ENCODE measurements at places on chromosomes 1 and 21. TPM values are rescaled to one million over a fixed set of nuclear protein-coding genes. Genes with fewer than 3 reads are reported as not detected.

DNA sequence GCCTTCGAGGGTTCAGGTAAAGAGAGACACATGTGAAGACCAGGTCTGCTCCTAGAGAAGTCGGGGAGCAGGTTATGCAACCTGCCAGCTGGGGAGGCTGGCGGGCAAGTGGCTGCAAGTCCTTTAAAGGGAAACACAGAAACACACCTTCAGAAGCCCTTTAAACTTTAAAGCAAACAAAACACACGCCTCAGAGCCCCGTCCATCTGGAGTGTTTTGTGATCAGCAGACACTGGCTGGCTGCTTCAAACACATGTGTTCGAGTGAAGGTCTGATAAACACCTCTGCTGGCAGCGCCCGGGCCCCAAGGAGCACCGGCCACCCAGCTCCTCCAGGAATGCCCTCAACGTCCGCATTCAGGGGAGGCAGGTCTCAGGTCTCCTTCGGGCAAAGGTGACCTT is 15.2 kb downstream of the RIPK4 start:
- DNase-seq: no peak

MTARC1 gene
- total RNA-seq: 1.6 TPM

DNA sequence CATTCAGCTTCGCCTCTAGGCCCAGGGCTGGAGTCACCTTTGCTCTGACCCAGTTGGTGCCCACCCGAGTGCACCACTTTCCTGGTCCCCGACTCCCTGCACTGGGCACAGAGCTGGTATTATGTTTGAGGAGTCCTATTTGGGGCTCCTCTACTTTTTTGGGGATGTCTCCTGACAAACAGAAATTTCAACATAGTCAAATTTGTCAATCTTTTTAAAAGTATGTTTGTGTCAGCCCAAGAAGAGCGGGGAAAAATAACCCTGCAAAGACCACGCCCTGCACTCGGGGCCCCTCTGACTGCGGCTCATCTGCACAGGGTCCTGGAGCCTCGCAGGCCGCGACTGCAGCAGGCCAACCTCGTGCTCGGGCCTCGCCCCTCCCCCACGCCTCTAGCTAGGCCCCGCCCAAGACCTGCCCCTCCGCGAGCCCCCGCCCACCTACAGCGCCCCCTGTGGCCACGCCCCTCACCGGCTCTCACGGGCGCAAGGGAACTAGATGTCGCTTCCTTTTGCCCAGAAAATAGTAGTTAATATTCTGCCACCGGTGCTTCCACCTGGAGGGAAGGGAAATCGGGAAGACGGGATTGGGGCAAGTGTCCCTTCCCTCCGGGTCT is 11.4 kb downstream of the FAM229A start:
- peak; percentile 68 for DNase-seq

- DNase-seq: peak; percentile 16
Measured at GRCh38 chr1:37394574-37395464, 79.6 kb upstream of the ZC3H12A start.

- DNase-seq: no peak
Measured at GRCh38 chr21:41768437-41769042, 1.7 kb upstream of the RIPK4 start.

ACOT11 gene
- total RNA-seq: 0.61 TPM

SPATA17 gene
- total RNA-seq: 1.5 TPM

DNA sequence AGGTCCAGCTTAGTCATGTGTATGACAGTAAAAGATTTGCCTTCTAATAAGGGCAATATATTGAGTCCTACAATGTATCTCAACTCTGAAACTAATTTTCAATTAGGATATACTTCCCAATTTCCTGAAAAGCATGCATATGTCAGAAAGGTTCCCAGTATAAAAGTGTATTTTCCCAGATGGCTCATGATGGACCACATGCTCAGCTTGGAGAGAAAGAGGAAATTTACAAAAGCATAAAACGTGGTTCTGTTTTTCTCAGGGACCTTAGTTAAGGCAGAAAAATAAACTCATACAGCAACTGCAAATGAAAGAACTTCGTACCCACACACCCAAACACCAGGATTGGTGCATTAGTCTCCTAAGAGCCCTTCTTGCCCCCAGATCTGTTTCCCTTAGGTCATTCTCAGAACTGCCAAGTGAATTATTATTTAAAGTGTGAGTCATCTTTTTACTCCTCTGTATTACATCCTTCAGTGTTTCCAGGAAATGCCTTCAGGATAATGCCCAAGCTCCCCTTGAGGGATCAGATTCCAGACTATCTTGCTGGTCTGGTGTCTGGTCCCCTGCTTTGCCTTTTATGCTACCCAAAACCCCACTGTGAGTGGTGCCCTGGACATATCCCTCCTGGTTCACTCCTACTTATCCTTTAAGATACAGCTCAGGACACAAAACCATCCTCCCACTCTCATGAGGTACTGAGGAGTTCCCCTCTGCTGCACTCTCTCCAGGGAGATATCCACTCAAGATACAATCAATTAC is 57.4 kb downstream of the SSX2IP start:
- DNase-seq: no peak

PROX1 gene
- 0.13 TPM for total RNA-seq

DNA sequence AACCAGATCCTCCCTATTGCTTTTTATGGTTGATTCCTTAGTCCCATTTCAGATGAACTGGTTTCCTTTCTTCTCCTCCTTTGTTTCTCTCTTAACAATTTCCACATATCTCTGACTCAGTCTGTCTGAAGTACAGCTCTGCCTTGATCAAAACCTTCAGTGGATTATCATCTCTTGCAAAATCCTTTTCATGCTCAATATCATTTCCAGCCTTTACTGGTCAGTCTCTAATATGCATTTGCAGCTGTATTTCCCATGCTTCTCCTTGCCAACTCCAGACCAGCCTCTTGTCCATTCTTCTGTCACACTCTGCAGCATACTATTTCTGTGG is 72.2 kb downstream of the SNX7 start:
- DNase-seq: no peak

PRDM16 gene
- total RNA-seq: 0.61 TPM

LRRN2 gene
- not detected for total RNA-seq

- no peak for DNase-seq
Measured at GRCh38 chr1:244598611-244599010, 54.3 kb upstream of the DESI2 start.

GRCh38 chr1:229033480-229033879 is 237.4 kb upstream of the RAB4A start:
- DNase-seq: no peak

DNA sequence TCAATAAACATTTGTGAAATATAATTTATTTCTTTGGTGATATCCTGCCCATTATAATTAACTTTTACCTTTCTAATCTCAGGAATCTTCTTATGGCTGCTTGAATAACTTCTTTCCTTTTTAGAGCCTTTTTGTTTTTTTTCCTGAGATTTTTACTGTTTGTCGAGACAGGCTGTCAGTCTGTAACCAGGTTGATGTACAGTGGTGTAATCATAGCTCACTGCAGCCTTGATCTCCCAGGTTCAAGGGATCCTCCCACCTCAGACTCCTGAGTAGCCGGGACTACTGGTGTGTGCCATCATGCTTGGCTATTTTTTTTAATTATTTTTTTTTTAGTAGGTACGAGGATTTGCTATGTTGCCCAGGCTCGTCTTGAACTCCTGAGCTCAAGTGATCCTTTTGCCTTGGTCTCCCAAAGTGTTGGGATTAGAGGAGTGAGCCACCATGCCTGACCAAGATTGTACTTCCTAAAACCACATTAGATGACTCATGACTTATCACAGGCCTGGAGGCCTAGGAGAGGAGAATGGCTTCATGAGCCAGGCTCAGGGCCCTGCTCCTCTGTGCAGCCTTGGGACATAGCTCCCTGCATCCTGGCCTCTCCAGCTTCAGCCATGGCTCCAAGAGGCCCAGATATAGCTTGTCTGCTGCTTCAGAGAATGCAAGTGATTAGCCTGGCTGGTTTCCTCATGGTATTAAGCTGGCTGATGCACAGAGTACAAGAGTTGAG is 48.6 kb downstream of the CTH start:
- peak; percentile 36 for DNase-seq

CHI3L1 gene
- total RNA-seq: 0.08 TPM

GRCh38 chr1:92367496-92367895 is 68.6 kb downstream of the RPAP2 start:
- DNase-seq: no peak

GRCh38 chr21:45463871-45464270 is 58.9 kb downstream of the COL18A1 start:
- DNase-seq: no peak

AIRE gene
- not detected for total RNA-seq

THEM5 gene
- total RNA-seq: not detected

DNA sequence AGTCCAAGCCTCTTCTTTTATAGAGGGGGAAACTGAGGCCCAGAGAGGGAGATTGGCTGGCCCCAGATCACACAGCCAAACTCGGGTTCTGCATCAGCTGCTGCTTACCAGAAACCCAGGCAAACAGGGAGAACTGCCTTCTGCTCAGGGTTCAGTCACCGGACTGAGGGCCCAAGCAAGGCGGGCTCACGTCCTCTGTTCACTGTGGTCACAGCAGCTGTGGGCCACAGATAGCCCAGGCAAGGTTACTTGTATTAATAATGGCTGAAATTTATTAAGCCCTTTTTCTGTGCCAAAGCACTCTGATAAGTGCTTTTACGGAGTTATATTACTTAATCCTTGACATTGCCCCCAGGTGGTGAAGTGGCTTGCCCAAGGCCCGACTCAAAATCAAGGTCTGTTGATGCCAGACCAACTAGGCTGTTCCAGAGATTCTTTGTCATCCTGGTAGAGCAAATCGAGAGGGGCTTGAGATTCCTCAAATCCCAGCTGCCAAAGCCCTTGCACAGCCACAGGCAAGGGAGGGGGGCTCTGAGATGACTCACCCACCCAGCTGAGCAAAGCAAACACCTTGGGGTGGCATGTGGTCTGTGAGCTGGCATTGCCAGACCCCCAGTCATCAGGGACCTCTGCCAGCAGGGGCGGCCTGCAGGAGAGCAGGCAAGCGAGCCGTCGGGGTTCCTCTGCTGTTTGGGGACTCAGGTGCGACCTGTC is 36.5 kb downstream of the EPHB2 start:
- DNase-seq: no peak

DISP1 gene
- 2.1 TPM for total RNA-seq

DNA sequence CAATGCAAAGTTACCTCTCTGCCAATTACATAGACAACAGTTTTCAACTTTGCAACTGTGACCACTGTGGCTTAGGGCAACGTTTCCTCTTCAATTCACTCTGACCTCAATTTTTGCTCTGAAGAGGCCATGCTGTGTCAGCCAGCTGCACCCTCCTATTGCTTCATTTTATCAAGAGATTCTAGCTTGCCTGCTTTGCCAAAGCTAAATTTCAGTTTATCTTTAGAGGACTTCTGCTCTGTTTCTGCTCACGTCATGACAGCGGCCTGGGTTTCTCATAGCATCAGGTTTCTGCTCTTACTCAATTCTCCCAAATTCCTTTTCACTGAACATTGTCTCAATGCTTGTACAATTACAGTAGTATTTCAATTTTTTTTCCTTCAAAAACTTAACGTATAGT is 154.6 kb downstream of the PLA2G4A start:
- no peak for DNase-seq

DNA sequence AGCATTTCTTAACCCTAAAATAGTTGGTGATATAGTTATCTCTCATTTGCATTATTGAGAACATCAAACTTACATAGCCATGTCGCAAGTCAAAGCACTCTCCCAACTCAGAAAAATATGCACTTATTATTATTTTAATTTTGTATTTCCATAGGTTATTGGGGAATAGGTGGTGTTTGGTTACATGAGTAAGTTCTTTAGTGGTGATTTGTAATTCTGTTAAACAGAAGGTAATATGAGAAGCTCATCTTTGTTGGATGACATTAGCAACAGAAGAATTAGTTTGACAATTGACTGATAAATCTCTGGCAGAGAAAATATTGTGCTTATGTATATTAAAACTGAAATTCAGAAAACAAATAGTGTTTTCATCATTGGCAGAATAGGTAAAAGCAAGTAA is 154.8 kb downstream of the NFIA start:
- no peak for DNase-seq
